Thoracic aorta (tissue), 2 donors: ENCODE measurements at places on chromosomes 6 and 20. TPM values are rescaled to one million over a fixed set of nuclear protein-coding genes. Genes with fewer than 3 reads are reported as not detected.

The GCNT2 gene
- 44.9 TPM for total RNA-seq

The SLC52A3 gene
- 0.54 TPM for total RNA-seq

The BTBD9 gene
- 45.8 TPM for total RNA-seq

The KIAA1755 gene
- total RNA-seq: 11.0 TPM

The TGM2 gene
- 755 TPM for total RNA-seq

The SDCBP2 gene
- total RNA-seq: 10.2 TPM

The NFATC2 gene
- 11.9 TPM for total RNA-seq

DNA sequence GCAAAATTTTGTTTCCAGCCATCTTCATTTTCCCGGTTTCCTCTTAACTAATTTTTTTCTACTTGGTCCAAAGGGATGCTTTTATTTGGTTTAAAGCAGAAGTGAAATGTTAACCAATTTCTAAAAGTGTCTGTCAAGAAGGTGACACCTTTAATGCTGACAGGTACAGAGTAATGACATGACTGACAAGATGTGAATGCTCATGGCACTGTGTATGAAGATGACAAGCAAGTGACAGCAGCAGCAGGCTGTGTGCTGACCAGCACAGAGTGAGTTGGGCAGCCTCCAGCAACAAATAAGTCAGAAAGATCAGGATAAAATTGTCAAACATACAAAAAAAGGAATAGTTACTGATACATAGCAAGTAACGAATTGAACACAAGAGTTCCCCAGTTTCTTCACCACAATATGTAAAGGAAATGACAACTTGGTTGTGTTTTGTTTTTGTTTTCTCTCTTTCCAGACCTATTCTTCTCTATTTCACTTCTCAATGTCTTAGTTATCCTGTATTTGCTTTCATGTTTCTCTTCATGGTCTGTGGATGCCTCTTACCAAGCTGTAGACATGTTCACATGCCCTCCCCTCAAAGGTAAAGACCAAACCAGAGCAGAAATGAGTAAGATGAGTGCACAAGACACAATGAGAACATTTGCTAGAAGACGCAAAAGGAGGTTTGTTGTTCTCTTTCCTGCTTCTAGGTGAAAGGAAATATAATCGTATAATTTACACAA lies 174.9 kb downstream of the FRK start:
- H3K36me3 ChIP-seq: no peaks in the 10 kb centered on the region
- H3K4me3 ChIP-seq: no peak overlapping the region
- DNase-seq: no peak
- no peaks in the 10 kb centered on the region for H3K4me1 ChIP-seq
- H3K27ac ChIP-seq: no peak overlapping the region
- no peaks in the 10 kb centered on the region for H3K27me3 ChIP-seq

GRCh38 chr6:1423578-1423977 lies 34.2 kb downstream of the FOXF2 start:
- H3K27ac ChIP-seq: no peak overlapping the region
- no peak for DNase-seq
- H3K36me3 ChIP-seq: no peaks in the 10 kb centered on the region
- H3K4me1 ChIP-seq: no peaks in the 10 kb centered on the region

- H3K27me3 ChIP-seq: no peaks in the 10 kb centered on the region
- H3K36me3 ChIP-seq: no peaks in the 10 kb centered on the region
- H3K4me1 ChIP-seq: peaks cover 18% of the 10 kb centered on the region
- H3K27ac ChIP-seq: no peak overlapping the region
- no peak for DNase-seq
- H3K4me3 ChIP-seq: no peak overlapping the region
Observed at GRCh38 chr6:14290041-14290771, 172.6 kb downstream of the CD83 start.

DNA sequence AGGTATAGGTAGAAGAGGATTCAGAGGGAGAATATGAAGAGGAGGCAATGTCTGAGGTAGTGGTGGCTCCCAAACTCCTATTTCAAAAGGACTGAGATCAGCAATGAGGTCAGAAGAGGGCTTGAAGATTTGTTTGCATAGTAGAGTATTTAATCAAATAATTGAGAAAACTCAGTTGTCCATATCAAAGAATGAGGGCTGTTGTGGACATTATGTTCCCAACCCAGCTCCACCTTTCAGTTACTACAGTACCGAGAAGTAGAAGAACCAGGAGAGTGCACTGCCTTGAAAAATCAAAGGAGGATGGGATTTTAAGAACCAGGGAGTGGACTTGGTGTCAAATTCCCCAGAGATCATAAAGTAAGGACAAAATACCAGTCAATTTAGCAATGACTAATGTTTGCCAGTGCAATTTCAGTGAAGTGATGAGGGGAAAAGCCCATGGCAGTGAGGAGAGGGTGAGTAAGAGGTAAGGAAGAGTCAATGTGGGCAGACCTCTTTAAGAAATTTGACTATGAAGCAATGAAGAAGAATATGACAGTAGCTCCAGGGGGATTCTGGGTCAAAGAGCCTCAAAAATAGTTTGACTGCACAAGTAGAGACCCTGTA lies 382.4 kb downstream of the PKHD1 start:
- H3K27me3 ChIP-seq: no peaks in the 10 kb centered on the region
- DNase-seq: no peak
- H3K27ac ChIP-seq: no peak overlapping the region
- no peaks in the 10 kb centered on the region for H3K4me1 ChIP-seq
- H3K4me3 ChIP-seq: no peak overlapping the region
- H3K36me3 ChIP-seq: no peaks in the 10 kb centered on the region

GRCh38 chr6:162525181-162525580 lies 202.4 kb downstream of the PRKN start:
- H3K27me3 ChIP-seq: no peaks in the 10 kb centered on the region
- no peak overlapping the region for H3K27ac ChIP-seq
- H3K4me3 ChIP-seq: no peak overlapping the region
- DNase-seq: no peak

DNA sequence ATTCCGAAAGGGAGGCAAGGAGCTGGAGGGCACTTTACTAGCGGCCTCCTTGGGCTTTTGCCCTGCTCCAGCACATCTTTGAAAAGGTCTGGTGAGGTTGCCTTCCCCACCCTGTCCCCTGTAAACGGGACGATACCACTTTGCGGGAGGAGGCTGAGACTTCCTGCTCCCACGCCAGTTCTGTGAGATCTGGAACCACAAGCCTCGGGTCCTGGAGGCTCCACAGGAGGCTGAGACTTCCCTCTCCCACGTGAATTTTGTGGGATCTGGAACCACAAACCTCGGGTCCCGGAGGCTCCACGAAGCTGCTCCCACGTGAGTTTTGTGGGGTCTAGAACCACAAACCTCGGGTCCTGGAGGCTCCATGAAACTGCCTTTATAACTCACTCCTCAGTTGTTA lies 209.3 kb downstream of the DLL1 start:
- no peaks in the 10 kb centered on the region for H3K36me3 ChIP-seq
- H3K27me3 ChIP-seq: no peaks in the 10 kb centered on the region
- no peak for DNase-seq
- peaks cover 5% of the 10 kb centered on the region for H3K4me1 ChIP-seq
- peak overlapping the region; percentile 22 for H3K4me3 ChIP-seq

GRCh38 chr20:20143165-20143564 lies 90.8 kb downstream of the CFAP61 start:
- no peaks in the 10 kb centered on the region for H3K27me3 ChIP-seq
- no peak overlapping the region for H3K27ac ChIP-seq
- no peak for DNase-seq
- H3K4me3 ChIP-seq: no peak overlapping the region

DNA sequence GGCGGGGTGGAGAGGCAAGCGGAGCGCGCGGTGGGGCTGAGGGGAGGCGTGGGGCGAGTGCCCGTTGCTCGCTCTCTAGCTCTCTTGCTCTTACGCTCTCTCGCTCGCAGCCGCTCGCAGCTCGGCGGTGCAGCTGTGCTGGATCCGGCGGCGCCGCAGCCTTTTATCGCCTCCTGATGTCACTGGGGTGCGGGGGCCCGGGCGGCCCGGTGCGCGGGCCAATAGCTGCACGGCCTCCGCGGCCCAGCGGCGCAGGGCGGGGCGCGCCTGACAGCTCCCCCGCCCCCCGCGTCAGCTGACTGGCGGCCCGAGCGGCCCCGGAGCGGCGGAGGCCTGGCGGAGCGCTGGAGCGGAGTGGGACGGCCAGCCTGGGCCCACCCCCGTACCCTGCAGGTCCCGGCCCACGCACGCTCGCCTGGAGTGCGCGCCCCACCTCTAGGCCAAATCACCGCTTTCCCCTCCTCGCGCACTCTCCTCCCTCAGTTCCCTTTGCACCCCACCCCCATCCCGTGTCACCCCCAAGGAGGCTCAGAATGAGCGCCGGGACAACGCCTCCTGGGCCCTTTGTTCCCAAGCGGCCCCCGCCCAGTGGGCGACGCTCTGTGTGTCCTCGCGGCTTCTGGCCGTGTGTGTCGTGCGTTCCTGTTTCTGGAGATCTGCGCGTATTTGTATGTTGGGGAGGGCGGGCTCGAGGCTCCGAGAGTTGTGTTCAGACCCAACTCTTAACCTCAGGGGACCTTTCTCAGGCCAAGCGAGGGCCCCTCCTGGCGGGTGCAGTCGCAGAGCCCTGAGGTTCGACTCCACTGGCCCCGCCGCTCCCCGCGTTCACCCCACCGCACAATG lies at the start of gene MAFB:
TSS of gene MAFB (minus strand) at position 137 of the 843 bp plus-strand sequence. CDS start 386 bp downstream, outside the sequence.
- H3K27me3 ChIP-seq: no peaks in the 10 kb centered on the region
- H3K4me3 ChIP-seq: peak within 1 kb of the TSS; percentile 77
- DNase-seq: peak; percentile 73
- no peaks in the 10 kb centered on the region for H3K36me3 ChIP-seq
- H3K4me1 ChIP-seq: peaks cover 4% of the 10 kb centered on the region

DNA sequence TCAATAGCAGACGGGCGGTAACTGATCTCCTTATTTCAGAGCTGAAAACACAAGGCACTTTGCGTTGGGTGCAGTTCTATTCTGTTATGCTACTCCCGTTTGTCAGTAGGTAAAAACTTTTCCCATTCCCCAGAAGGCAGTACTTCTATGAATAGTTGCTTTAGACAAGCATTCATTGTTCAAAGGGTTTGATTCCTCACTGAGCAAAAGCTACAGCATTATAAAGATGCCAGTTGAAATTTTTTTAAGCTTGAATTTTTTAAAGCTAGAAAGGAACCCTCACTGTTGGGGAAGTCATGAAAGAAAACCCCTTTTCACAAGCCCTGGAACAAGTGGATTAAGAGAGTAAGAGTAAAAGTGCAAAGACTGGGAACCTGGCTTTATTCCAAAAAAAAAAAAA lies 42.3 kb downstream of the FUT9 start:
- peaks cover 8% of the 10 kb centered on the region for H3K4me1 ChIP-seq
- no peaks in the 10 kb centered on the region for H3K36me3 ChIP-seq
- no peak overlapping the region for H3K27ac ChIP-seq
- no peaks in the 10 kb centered on the region for H3K27me3 ChIP-seq
- no peak overlapping the region for H3K4me3 ChIP-seq

GRCh38 chr20:59807909-59808728 lies 125.3 kb downstream of the SYCP2 start:
- no peaks in the 10 kb centered on the region for H3K27me3 ChIP-seq
- no peak overlapping the region for H3K27ac ChIP-seq
- DNase-seq: no peak
- H3K4me1 ChIP-seq: no peaks in the 10 kb centered on the region

DNA sequence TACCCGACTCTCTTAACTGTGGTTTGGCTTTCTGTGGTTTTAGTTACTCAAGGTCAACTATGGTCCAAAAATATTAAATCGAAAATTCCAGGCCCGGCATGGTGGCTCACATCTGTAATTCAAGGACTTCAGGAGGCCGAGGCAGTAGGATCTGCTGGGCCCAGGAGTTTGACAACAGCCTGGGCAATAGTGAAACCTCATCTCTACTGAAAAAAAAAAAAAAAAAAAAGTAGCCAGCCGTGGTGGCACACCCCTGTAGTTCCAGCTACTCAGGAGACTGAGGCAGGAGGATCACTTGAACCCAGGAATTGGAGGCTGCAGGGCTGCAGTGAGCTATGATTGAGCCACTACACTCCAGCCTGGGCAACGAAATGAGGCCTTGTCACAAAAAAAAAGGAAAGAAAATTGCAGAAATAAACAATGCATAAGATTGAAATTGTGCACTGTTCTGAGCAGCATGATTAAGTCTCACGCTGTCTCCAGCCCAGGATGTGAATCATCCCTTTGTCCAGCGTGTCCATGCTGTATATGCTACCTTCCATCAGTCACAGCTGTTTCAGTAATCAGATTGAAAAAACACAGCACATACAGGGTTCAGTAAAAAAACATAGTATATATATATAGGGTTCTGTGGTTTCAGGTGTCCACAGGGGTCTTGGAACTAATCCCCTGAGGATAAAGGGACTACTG lies 40.7 kb downstream of the RGS17 start:
- H3K4me3 ChIP-seq: peak overlapping the region; percentile 30
- H3K4me1 ChIP-seq: peaks cover 13% of the 10 kb centered on the region
- H3K27me3 ChIP-seq: no peaks in the 10 kb centered on the region

- no peaks in the 10 kb centered on the region for H3K36me3 ChIP-seq
- no peak within 1 kb of the TSS for H3K4me3 ChIP-seq
- no peak within 1 kb of the TSS for H3K27ac ChIP-seq
- peaks cover 48% of the 10 kb centered on the region for H3K4me1 ChIP-seq
- no peak for DNase-seq
- no peaks in the 10 kb centered on the region for H3K27me3 ChIP-seq
Observed at GRCh38 chr6:31655349-31656237, at the start of gene APOM. Gene APOM (plus strand): TSS chr6:31655894. CDS start chr6:31655967, 73 bp downstream.

DNA sequence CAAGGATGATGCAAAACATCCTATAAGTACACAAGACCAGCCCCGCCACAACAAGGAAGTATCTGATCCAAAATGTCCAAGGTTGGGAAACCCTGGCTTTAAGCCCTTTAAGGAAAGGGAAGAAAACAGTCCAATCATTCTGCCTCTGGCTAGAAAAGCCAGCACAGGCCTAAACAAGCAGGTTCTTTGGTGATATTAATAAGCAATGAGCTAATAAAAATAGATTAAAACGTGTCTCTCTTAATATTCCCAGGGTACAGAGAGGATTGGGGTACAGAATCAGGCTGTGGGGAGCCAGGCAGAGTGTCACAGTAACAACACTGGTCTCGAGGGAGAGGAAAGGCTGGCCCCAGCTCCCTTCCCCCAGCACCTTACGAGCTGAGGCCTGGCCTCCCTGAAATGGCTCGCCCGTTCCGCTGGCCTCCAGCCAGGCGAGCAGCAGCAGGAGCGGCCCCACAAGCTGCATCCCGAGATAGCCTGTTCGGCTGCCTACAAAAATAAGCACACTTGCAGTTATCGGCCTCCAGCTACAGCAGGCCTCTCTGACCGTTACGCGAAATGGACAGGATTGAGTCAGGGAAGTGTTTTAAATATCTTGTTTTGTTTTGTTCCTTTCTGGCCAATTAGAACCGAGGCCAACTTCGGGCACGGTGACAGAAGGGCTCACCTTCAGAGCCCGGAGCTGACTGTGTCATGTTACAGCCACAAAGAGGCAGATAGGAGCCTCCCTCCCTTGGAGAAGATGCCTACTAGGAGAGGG lies 4.0 kb upstream of the ZMYND8 start:
- DNase-seq: peak; percentile 70
- H3K4me1 ChIP-seq: peaks cover 73% of the 10 kb centered on the region
- no peaks in the 10 kb centered on the region for H3K36me3 ChIP-seq
- no peaks in the 10 kb centered on the region for H3K27me3 ChIP-seq

- H3K4me3 ChIP-seq: no peak overlapping the region
- H3K27me3 ChIP-seq: no peaks in the 10 kb centered on the region
- H3K36me3 ChIP-seq: no peaks in the 10 kb centered on the region
- H3K27ac ChIP-seq: no peak overlapping the region
- DNase-seq: no peak
Observed at GRCh38 chr6:51908243-51908642, 179.2 kb downstream of the PKHD1 start.
